Kidney (tissue), 22 donors: ENCODE measurements at places on chromosomes 4 and X.
A peak's percentile ranks its signal among the peaks of the same experiment; 100 is the strongest.

- no peak for DNase-seq
- H3K27ac ChIP-seq: no peak overlapping the region
- H3K4me3 ChIP-seq: no peak overlapping the region
- no peaks in the 10 kb centered on the region for H3K4me1 ChIP-seq
- H3K27me3 ChIP-seq: no peaks in the 10 kb centered on the region
These were observed 4.1 kb downstream of the FGA start for GRCh38 chr4:154586296-154587033.

DNA sequence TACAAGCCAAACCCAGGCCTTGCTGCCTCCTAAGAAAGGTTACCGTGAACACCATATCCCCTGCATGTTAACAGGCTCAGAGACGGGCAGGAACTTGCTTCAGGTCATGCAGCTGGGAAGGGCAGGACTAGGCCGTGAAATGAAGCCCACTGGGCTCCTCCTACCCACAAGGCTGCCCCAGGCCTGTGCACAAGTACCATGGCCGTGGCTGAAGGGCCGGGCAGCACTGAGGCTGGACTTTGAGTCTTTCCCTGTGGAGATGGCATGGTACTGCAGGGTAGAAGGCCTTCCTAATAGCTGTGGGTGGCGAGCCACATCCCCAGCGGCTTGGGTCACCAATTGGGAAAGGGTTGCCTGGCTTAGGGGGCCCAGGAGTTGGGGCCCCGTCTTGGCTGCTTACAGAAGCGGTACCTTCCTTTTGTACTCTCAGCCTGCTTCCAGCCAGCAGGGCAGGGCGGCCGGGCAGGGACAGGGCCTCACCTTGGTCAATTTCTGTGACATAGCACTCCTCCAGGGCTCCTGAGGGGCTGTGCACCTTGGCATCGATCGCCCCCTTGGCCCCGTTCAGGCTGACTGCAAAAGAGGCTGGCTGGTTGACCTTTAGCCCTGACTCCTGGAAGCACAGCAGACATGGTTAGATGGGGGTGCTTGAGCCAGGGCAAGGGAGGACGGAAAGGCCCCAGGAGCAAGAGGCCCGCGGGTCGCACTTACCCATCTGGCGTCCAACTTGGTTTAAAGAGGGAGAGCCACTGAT lies 23.8 kb downstream of the FLNA start:
- no peak overlapping the region for H3K4me3 ChIP-seq
- DNase-seq: peak; percentile 78
- H3K4me1 ChIP-seq: no peaks in the 10 kb centered on the region
- no peak overlapping the region for H3K27ac ChIP-seq

DNA sequence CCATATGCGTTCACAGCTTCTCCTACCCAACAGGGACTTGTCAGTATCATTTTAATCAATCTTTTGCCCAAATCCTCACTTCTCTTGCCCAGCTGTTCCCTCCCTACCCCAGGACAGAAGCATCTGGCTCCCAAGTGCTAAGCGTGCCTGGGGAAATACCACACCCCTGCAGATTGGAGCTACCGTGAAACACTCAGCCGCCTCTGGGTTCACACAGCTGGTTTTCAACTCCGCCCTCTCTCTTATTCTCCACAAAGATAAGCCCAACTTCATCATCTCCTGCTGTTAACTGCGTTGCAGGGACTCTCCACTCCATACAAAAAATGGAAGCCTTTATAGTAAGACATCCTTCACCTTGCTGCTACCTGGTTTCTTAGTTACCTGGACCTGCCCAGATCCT lies 147.3 kb upstream of the FTHL17 start:
- H3K27ac ChIP-seq: no peak overlapping the region
- no peak overlapping the region for H3K4me3 ChIP-seq
- no peaks in the 10 kb centered on the region for H3K36me3 ChIP-seq
- H3K4me1 ChIP-seq: no peaks in the 10 kb centered on the region
- DNase-seq: no peak
- no peaks in the 10 kb centered on the region for H3K27me3 ChIP-seq

DNA sequence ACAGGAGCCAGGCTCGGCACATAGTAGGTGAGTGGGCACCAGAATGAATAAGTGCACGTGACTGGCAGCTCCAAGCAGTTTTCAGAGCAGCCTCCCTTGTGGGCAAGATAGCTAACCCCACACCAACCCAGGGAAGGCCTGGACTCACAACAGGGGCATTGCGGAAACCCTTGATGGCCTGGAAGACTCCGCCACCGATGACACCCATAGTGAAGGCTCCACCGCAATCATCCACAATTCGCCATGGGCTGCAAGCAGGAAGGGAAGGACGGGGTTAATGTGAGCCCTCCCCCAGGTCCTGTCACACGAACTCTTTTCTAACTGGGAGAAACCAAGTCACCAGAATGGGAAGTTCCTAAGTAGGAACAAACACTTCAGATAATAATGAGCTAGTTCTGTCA lies 957 bp downstream of the TIMM17B start:
- H3K4me3 ChIP-seq: peak overlapping the region; percentile 91
- peak; percentile 40 for DNase-seq
- peaks cover 4% of the 10 kb centered on the region for H3K4me1 ChIP-seq
- no peaks in the 10 kb centered on the region for H3K27me3 ChIP-seq
- H3K36me3 ChIP-seq: peaks cover 9% of the 10 kb centered on the region
